ENCODE measurements at places on chromosomes 7 and 10. TPM values are rescaled to one million over a fixed set of nuclear protein-coding genes. Genes with fewer than 3 reads are reported as not detected.
A peak's percentile ranks its signal among the peaks of the same experiment; 100 is the strongest.

ZNF503 gene
- 8.3 TPM for total RNA-seq

SEMA4G gene
- total RNA-seq = 1.1 TPM

ATP5F1C gene
- 275 TPM for total RNA-seq

- no peak overlapping the region for H3K4me3 ChIP-seq
- peaks cover 23% of the 10 kb centered on the region for H3K36me3 ChIP-seq
- DNase-seq = no peak
- H3K27ac ChIP-seq = no peak overlapping the region
- peaks cover 16% of the 10 kb centered on the region for H3K4me1 ChIP-seq
Observed at GRCh38 chr10:110993024-110993693, 73.8 kb downstream of the SHOC2 start.

DNA sequence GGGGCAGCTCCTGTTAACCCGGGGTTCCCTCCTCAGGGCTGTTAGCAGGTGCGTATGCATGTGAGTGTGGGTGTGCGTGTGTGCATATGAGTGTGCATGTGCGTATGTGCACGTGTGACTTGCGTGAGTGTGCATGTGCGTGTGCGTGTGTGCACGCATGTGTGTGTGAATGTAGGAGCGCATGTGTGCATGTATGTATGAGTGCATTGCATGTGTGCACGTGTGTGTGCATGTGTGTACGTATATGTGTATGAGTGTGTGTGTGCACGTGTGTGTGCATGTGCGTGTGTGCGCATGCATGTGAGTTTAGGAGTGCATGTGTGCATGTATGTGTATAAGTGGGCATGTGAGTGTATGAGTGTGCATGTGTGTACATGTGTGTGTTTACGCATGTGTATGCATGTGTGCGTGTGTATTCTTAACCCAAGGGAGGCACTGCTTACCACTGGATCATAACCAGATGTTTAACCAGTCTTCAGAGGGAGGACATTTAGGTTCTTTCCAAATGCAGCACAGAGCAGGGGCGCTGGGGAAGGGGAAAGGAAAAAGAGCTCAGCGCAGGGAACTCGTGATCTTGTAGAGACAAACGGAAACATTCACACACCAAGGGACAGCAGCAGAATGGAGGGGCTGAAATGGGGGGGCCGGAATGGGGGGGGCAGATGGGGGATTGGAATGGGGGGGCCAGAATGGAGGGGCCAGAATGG lies 45.0 kb downstream of the PWWP2B start:
- no peak overlapping the region for H3K4me3 ChIP-seq
- H3K4me1 ChIP-seq = peaks cover 57% of the 10 kb centered on the region
- no peak overlapping the region for H3K27ac ChIP-seq
- no peaks in the 10 kb centered on the region for H3K27me3 ChIP-seq
- peak; percentile 61 for DNase-seq

GRCh38 chr7:50641442-50642405 lies 76.5 kb upstream of the DDC start:
- H3K4me3 ChIP-seq = no peak overlapping the region
- H3K4me1 ChIP-seq = peaks cover 14% of the 10 kb centered on the region
- no peak for DNase-seq
- peak overlapping the region; percentile 24 for H3K27ac ChIP-seq
- no peaks in the 10 kb centered on the region for H3K27me3 ChIP-seq
- no peaks in the 10 kb centered on the region for H3K36me3 ChIP-seq

All from spleen (tissue), 13 donors.